ENCODE measurements at places on chromosomes 16 and 17.

GRCh38 chr16:14456793-14457481, 173.1 kb downstream of the PARN start:
- DNase-seq = no peak

GRCh38 chr16:4288148-4288921, 15.5 kb upstream of the TFAP4 start:
- DNase-seq = no peak

DNA sequence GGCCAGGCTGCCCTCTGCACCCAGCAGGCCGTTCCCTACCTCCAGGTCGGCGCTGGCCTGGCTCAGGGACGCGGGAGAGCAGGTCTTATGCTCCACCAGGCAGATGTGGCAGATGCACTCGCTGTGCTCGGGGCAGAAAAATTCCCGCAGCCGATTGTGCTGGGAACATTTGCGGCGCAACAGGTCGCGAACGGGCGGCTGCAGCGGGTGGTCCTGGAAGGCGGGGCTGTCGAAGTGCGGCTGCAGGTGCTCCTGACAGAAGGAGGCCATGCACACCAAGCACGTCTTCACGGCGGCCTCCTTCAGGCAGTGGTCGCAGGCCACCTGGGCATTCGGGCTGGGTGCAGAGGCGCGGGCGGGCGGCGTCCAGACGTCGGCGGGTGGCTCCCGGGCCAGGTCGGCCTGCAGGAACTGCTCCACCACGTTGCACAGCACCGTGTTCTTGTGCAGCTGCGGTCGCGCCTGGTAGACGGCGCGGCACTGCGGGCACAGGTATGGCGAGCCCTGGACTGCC, 439 bp downstream of the TRIM25 start:
- no peak for DNase-seq

DNA sequence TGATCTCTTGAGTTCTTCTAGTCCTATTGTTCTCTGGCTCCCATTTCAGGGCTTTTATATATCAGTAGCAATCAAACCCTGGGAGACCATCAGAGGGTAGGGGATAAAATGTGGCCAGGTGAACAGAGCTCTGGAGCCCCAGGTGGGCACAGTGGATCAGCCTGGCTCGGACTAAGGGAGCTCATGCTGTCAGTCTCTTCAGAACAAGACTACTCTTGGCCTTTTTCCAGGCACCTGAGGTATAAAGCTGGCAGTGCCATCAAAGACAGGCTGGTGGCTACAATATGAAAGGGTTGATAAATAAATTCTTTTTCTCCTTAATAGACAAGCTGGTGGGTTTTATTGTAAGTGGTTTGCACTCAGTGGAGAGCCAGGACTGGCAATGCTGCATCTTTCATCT, 160.0 kb upstream of the CCL2 start:
- no peak for DNase-seq

- peak; percentile 52 for DNase-seq
Measured at GRCh38 chr17:4208238-4208637, 55.5 kb downstream of the ANKFY1 start.

GRCh38 chr17:45826919-45827588, 17.6 kb upstream of the SPPL2C start:
- no peak for DNase-seq

GRCh38 chr16:85431431-85432124, 181.5 kb upstream of the GSE1 start:
- no peak for DNase-seq
